Fibroblast of mammary gland (primary cell): ENCODE measurements at places on chromosomes 2 and 18.
A peak's percentile ranks its signal among the peaks of the same experiment; 100 is the strongest.

DNA sequence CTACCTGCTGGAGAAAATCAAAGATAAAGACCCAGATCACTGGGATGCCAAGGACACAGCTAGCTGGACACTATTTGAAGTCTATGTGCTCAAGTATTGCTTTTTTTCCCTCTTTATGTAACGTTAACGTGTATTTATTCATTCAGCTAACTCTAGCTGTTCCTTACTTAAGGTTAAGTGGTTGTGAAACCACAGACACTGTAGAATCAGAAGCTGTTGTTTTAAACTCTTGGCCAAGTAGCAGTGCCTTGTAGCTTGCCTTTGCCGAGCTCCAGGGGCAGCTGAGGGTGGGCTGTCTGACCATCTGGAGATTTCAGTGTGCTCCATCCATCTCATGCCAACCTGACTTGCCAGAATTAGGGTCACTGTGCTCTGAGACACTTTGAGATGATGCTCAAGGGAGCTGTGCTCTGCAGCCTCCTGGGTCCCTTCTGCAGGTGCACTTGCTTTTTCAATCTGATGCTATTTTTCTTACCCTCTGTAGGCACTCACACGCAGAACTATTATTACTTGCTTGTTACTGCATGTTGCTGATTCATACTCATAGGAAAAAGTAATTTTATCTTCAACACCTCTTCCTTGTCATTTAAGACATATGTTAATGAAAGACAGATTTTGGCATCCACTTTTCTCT is 116.2 kb downstream of the METTL8 start:
- DNase-seq = no peak

GRCh38 chr18:38386146-38386545 is 820.5 kb upstream of the CELF4 start:
- no peak for DNase-seq

- DNase-seq = no peak
These were observed 10.6 kb downstream of the CUL3 start for GRCh38 chr2:224574423-224575084.

- peak; percentile 91 for DNase-seq
These were observed 305.9 kb upstream of the TMEFF2 start for GRCh38 chr2:192500550-192501200.

GRCh38 chr18:24089515-24090337 is 49.1 kb upstream of the CABYR start:
- DNase-seq = no peak

DNA sequence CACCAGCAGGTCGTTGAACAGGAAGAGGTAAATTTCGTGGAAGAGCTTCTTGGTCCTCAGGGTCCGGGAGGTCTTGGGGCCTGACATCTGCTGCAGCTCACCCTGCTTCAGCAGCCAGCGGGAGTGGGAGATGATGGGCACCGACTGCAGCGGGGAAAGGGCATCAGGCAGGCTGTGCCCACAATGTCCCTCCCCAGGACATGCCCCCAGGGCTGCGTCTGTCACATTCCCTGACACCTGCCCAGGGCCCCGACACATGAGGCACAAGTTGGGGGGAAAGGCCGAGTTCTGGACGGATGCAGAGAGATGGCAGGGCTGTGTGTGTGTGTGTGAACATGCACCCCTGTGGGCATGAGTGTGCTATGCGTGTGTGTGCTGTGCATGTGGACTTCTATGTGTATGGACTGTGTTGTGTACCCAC is 13.9 kb downstream of the SNORC start:
- DNase-seq = no peak

DNA sequence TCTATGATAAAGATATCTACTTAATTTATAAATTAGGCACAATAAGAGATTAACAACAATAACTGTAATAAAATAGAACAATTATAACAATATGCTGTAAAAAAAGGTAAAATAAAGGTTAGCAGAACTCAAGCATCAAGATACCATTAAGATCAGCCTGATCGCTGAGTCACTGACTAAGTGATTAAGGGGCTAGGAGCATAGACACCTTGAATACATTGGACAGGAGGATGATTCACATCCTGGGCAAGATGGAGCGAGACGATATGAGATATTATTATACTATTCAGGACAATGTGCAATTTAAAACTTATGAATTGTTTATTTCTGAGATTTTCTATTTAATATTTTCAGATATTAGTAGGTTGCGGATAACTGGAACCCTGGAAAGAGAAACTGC is 1277.8 kb upstream of the ZEB2 start:
- DNase-seq = no peak

GRCh38 chr2:86673986-86674670 is 46.0 kb upstream of the RMND5A start:
- peak; percentile 16 for DNase-seq

DNA sequence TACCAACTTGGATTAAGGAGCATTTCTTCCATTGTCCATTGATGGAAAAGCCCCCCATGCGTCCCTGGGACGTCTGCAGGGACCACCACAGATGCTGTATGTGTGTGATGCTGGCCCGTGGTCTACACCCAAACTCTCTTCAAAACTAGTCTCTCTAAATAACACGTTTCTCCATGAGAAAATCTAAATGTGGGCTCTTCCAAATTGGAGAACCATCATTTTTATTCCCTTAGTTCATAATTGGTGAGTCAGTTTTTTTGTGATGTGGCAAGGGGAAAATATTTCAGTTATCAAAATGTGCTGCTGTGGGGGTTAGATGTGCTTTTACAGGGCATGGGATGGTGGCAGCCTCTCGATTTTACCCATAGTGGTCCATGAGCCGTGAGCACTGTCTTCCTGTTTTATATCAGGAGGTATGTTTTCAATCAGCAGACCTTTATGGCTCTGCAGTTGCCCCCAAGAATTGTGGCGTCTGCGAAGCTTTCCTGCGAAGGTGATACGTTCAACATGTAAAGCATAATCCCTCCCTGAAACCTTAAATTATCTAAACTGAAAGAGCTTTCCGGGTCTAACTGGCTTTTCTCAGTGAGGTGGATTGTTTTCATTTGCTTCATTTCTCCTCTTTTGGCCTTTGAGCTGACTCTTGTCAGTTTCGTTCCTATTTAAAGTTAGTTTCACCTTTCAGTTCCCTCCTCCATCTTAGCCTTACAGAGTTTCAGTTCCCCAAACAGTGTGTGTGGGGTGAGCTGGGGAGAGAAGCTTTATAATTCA is 78.4 kb downstream of the SETBP1 start:
- DNase-seq = no peak

GRCh38 chr2:36128359-36128758 is 227.2 kb upstream of the CRIM1 start:
- no peak for DNase-seq

DNA sequence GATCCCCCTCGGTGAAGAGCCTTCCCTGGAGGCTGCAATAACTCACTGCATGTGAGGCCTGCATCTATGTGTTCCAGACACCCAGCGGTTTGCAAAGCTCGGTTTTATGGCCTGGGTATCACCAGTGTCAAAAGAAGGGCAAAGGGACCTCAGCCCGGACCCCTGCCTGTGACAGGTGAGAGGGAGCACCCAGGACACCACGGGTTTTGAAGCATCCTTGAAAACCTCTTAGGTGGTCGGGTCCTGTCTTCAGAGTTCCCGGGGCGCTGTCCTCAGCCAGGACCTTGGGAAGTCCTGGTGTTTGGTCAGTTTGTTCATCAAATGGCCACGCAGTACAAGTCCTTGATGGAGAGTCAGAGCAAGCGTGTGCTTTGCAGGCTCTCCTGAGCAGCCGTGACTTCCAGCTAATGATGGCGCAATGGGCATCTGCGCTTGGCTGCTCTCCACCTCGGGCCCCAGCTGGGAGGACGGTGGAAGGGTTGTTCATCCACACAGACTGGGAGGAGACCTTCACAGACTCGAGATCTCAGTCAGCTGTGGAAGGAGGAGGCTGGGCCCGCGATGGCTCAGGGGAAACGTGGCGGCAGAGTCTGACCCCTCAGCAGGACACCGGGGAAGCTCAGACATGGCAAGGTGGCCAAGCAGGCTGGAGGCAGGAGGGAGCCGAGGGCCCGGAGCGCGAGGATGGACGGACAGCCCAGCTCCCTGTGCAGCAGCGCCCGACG is 113.1 kb upstream of the GPC1 start:
- DNase-seq = peak; percentile 63

DNA sequence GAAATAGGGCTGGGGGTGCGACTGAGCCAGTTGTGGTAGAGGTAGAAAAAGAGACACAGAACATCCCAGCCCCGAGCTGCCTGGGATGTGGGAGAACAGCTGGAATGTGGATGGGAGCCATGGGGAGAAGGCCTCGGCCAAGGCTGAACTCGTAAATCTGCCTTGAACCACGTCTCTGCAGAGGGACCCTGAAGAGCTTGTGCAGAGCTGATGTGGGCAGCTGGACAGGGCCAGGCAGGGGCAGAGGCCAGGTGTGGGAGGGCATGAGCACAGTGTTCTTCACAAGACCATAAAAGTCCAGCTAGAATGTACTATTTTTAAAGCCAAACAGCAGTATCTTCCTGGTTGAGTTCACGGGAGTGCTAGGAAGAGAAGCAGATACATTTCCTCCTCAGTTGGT is 5.7 kb downstream of the TCF23 start:
- no peak for DNase-seq

DNA sequence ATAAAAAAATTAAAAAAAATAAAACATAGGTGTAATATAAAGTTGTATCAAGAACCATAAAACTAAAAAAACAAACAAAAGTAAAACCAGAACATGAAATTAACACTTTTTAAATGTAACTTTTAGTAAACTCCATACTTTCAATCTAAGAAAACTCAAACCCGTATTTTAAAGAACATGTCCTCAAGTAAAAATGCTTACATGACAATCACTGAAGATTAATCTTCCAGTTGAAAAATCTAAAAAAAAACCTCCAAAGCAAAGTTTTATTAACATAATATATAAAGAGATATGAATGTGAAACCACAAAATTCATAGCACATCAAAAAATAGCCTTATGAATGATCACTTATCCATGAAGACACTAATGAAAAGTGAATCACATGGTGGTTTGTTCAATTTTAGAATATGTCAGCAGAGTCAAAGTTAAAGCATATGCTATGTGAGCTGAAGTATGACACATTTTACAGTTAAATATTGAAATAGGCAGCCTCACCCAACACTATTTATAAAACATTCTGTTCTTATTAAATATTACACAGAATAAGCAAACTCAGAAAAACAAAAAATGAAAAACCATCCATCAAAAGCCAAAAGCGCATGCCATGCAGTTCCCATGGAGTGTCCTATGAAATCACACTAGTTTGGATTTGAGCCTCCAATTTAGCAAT is 23.1 kb upstream of the CHAC2 start:
- DNase-seq = peak; percentile 25

GRCh38 chr18:74360852-74361655 is 45.4 kb downstream of the C18orf63 start:
- no peak for DNase-seq

- DNase-seq = no peak
These were observed 50.5 kb downstream of the ADD2 start for GRCh38 chr2:70717431-70718038.

GRCh38 chr2:88018909-88019308 is 2.6 kb upstream of the RNU2-63P start:
- DNase-seq = no peak

- no peak for DNase-seq
These were observed 385.5 kb downstream of the NR4A2 start for GRCh38 chr2:155947069-155947468.

GRCh38 chr18:35010993-35011392 is 30.2 kb upstream of the MAPRE2 start:
- no peak for DNase-seq

GRCh38 chr2:23286031-23286757 is 98.8 kb upstream of the KLHL29 start:
- DNase-seq = no peak

DNA sequence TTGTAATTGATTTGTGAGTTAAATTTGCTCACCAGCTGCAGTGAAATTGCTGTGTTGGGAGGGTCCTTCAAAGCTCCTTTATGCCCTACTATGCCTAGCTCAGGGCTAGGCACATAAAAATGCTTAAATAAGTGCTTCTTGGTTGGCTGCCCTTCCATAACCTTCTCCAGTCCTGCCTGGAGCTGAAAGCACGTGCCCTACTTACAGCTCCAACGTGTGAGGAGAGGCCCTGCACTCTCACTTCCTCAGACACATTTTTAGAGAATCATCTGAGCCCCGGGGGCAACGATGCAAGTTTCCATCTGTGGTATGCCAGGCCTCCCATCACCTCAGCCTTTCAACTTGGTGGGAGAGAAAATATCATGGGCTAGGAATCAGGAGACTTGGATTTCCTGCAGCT is 202.7 kb downstream of the BCL11A start:
- DNase-seq = no peak

DNA sequence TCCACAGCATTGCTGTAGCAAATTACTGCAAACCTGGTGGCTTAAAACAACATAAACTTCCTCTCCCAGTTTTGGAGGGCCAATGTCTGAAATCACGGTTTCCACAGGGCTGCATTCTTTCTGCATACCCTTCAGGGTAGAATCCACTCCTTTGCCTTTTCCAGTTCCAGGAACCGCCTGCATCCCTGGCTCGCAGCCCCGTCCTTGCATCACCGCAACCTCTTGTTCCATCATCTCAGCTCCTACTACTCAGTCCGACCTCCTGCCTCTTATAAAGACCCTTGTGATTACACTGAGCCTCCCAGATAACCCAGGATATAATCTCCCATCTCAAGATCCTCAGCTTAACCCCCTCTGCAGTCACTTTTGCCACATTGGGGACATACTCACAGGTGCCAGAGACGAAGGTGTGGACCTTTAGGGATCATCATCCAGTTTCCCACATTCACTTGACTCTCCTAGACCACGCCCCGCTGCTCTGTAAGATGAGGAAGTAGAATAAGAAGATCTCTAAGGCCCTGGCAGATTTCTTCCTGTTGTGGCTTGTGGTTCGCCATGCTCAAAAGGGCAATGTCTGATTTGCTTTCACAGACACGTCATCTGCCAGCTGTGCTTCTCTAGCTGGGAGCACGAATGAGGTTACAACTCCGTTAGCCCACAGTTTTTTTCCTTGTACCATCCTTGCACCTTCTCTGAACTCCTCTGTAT is 103.6 kb upstream of the AGAP1 start:
- no peak for DNase-seq

GRCh38 chr2:143974262-143974661 is 545.7 kb downstream of the ZEB2 start:
- DNase-seq = peak; percentile 67

GRCh38 chr2:182598626-182599025 is 117.4 kb upstream of the DNAJC10 start:
- no peak for DNase-seq

DNA sequence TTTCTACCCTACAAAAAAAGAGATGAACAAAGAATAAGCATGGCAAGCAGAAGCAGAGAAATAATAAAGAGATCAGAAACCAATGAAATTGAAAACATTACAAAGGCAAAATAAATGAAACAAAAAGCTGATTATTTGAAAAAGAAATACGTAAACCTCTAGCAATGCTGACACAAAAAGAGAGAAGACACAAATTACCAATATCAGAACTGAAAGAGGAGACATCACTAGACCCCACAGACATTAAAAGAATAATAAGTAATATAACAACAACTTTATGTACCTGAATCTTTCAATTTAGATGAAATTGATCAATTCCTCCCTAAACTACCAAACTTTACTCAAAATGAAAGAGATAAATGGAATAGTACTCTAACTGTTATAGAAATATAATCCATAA is 75.9 kb downstream of the TMEM163 start:
- DNase-seq = no peak

DNA sequence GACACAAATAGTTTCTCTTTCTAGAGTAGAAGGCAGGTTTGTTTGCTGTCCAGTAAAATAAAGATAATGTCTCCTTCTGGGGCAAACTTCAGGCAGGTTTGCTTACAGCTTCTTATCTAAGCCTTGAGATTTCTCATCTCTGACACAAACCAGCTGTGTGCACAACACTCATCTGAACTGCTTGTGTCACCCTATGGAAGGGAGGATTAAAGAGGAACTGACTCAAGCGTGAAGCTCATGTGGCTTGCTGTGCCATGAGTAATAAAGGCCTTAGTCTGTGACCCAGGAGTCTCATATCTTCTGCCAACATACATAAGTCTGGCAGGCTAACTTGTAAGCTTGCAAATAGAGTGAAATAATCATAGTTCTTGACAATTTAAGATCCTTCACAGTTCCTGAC is 24.2 kb upstream of the CPO start:
- peak; percentile 98 for DNase-seq
